H54 (cell line): ENCODE measurements at places on chromosomes 4 and X.

GRCh38 chr4:112105201-112105969, 39.9 kb upstream of the FAM241A start:
- no peak for DNase-seq

DNA sequence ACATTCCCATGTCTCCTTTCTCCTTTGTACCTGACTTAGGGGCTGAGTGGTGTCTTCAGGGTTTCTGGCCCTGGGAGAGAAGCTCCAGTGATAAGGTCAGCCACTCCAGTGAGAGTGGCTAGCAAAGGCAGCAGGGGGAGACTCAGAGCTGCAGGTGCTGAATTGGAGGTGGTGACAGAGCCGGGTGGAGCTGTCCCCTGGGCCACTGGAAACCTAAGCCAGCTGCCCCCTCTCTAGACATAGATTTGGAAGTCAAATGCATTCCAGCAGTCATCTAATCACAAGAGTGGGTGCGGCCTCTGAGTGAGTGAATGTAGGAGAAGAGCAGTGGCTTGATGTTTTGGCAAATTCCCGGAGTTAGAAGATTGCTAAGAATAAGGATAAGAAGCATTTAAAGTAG, 28.5 kb downstream of the TRIM2 start:
- no peak for DNase-seq

GRCh38 chrX:155841232-155841631, 39.9 kb upstream of the VAMP7 start:
- DNase-seq = no peak

- no peak for DNase-seq
These were observed 1526.1 kb downstream of the STIM2 start for GRCh38 chr4:28386776-28387175.

GRCh38 chrX:82218361-82218760, 1016.5 kb downstream of the SH3BGRL start:
- no peak for DNase-seq

DNA sequence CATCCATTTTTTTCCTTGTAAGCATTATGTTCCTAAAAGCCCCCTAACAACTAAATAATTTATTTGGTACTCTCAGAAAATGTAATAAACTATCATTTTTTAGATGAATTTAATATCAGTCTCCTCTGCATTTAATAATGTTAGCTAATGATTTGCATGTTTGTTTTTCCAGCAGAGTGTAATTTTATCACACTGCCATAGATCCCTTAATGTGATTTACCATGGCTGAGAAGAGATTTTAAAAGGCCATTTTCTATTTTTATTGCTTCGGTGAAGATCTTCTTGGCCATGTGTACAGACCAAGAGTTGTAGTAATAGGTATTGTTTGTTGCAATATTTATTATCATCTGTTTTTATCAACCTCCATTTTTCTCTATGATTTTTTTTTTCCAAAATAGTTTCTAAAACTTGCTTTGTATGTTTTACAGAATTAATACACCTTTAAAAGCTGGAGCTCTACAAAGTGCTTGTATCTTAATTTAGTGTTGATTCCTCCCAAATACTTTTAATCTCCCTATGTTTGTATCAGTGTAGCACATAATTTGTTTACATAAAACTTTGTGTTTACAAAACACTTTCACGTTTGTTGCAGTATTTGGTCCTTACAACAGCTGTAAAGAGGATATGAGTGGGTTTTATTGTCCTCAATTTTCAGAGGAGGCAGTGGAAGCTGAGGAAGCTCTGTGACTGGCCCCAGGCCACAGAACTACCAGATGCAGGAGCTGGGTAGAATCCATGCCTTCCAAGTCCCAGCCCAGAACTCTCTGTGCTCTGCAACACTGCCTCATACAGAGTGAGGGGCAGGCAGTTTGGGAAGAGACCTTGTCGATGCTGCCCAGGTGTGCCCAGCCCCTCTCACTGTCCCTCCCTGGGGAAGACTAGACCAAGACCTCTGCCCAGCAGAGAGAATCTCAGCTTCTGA, 58.1 kb downstream of the FAM114A1 start:
- DNase-seq = no peak

DNA sequence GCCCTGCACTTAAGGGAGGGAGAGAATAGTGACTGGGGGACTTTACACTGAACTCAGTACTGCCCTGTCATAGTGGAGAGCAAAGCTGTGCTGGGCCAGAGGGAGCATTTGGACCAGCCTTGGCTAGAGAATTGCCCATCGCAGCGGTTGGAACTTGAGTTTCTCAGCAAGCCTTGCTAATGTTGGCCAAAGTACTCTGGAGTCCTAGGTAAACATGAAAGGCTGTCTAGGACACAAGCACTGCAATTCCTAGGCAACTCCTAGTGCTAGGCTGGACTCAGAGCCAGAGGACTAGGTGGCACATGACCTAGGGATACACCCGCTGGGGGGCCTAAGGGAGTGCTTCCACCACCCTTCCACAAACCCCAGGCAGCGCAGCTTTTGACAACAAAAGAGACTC, 15.0 kb downstream of the MED14 start:
- no peak for DNase-seq

DNA sequence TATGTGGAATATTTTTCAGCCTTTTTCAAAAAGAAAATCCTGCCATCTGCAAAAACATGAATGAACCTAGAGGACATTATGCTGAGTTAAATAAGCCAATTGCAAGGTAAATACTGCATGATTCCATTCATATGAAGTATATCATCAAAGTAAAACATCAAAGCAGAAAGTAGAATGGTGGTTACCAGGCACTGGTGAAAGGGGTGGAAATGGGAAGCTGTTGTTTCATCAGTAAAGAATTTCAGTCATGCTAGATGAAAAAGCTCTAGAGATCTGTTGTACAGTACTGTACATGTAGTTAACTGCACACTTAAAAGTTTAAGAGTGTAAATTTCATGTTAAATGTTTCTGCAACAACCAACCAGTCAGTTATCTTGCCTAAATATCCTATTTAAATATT, 196.8 kb upstream of the ADGRL3 start:
- no peak for DNase-seq

DNA sequence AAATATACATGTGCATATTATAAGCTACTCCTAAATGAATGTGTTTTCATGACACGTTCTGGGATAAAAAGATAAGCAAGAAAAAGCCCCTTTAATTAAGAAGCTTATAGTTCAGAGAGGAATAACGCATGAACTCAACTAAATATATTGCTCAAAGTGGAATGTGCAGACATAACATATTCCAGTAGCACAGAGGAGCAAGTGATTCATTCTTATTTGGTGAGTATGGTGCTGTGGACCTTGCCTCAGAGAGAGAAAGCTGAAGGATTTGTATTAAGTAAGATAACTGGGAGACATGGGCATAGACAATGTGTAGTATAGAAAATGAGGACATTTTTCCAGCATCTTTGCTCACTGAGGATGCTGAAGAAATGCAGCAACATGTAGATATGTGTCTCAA, 76.8 kb downstream of the CFAP299 start:
- no peak for DNase-seq

DNA sequence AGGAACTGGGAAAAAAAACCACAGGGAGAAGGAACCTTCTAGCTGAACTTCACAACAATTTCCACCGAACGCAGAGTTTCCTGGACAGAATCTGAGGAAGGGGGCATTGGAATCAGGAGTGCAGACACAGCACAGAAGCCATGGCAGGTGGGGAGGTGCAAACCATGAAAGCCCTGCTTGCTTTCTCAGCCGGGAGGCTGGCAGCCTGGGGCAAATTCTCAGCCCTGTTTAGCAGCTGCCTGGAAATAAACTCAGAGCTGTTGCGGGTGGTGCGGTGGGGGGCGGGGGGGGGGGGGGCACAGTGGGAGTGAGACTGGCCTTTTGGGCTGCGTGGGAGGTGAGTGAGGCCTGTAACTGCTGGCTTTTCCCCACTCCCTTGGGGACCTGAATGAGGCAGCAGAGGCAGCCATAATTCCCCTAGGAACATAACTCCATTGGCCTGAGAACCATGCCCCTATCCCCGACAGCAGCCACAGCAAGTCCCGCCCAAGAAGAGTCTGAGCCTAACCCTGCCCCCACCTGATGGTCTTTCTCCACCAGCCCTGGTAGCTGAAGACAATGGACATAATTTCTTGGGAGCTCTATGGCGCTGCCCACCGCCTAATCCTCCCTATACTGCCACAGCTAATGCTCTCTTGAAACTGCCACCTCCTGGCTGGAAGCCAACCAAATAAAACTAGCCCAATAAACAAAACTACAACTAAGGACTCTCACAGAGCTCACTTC, 176.3 kb downstream of the FAM13A start:
- DNase-seq = no peak

DNA sequence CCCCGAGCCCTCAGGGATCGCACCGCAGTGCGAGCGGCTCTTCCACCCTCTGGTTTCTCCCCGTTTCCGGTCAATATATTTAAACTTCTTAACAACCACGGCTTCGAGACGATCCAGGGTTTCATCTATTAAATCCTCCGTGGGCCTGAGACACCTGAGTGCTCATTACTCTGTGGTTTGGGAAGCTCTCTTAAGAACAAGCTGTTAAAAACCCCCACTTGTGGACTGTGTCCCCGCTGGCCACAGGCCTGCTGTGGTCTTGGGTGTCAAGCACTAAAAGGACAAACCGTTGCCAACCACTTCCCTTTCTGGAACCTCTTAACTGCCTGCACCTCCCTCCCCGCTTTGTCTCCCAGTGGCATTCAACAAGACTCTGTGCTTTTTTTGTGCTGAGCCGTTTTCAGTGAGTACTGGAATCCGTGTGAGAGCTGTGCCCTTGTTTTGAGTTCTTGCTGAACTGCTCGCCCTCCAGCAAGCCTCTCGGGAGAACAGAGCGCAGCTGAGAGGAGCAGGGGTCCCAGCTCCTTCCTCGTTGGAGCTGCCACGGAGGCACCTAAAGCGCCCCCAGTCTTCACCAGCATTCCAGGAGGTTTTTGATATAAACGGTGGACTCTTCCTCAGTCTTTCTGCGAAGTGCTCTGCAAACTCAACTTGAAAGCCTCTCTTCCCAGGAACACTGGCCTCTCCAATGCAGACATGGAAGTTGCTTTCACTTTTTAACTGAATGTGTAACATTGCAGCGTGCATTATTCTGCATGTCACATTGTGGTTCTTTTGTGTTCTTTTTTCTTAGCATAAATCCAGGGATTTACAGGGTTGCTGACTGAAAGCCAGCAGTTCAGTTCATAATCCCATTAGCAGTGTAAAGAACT, 691 bp upstream of the IGFBP7 start:
- no peak for DNase-seq

GRCh38 chrX:41468647-41469323, 21.6 kb downstream of the NYX start:
- DNase-seq = no peak

DNA sequence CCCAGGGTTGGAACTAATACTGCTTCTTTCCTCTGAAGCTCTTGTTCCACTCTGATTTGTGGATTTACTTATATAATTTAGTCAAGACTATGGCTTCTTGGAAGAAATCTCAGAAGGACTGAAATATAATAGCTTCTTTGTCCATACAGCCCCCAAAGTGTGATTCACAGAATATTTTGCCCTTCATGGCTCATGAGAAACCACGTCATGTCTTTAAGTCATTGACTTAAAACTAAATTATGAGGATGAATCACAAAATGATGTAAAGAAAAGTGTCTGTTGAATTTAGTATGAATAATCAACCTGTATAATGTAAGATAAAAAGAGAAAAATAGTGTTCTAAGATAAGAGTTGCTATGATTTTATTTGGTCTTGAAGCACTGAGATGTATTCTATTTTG, 43.3 kb upstream of the AGA start:
- no peak for DNase-seq
